ENCODE measurements at places on chromosomes 12 and 14.

- H3K27ac ChIP-seq, result no peak overlapping the region
- no peaks in the 10 kb centered on the region for H3K36me3 ChIP-seq
- H3K4me1 ChIP-seq, result peaks cover 8% of the 10 kb centered on the region
- H3K27me3 ChIP-seq, result no peaks in the 10 kb centered on the region
These were observed 161.1 kb upstream of the RASSF8 start for GRCh38 chr12:25797386-25797785.

GRCh38 chr12:68529466-68529865 is 81.2 kb upstream of the RAP1B start:
- H3K27me3 ChIP-seq, result no peaks in the 10 kb centered on the region
- H3K27ac ChIP-seq, result no peak overlapping the region
- H3K36me3 ChIP-seq, result no peaks in the 10 kb centered on the region
- DNase-seq, result peak; percentile 23
- H3K4me1 ChIP-seq, result peaks cover 13% of the 10 kb centered on the region
- no peak overlapping the region for H3K4me3 ChIP-seq

DNA sequence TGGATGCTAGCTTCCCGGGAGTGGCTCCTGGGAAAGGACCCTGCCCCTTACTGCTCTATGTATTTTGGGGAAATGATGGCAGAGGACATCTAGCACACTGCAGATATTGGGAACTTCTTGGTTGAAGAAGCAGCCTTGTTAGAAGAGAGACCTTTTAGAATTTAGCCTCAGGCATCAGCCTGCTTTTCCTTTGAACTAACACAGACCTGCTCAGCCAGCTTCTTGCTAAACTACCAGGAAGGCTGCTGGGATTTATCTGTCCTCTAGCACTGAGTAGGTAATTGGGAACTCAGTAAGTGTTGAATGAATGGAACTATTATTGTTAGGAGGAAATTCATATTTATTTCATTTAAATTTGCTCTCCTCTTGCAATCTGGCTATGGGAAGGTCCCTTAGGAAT is 77.3 kb downstream of the DRAM1 start:
- no peaks in the 10 kb centered on the region for H3K27me3 ChIP-seq
- H3K4me1 ChIP-seq, result no peaks in the 10 kb centered on the region
- H3K36me3 ChIP-seq, result no peaks in the 10 kb centered on the region
- H3K27ac ChIP-seq, result no peak overlapping the region

- DNase-seq, result no peak
- H3K4me3 ChIP-seq, result no peak overlapping the region
- H3K36me3 ChIP-seq, result no peaks in the 10 kb centered on the region
- no peak overlapping the region for H3K27ac ChIP-seq
- no peaks in the 10 kb centered on the region for H3K4me1 ChIP-seq
- H3K27me3 ChIP-seq, result no peaks in the 10 kb centered on the region
These were observed 1089.8 kb downstream of the FLRT2 start for GRCh38 chr14:86619726-86620125.

DNA sequence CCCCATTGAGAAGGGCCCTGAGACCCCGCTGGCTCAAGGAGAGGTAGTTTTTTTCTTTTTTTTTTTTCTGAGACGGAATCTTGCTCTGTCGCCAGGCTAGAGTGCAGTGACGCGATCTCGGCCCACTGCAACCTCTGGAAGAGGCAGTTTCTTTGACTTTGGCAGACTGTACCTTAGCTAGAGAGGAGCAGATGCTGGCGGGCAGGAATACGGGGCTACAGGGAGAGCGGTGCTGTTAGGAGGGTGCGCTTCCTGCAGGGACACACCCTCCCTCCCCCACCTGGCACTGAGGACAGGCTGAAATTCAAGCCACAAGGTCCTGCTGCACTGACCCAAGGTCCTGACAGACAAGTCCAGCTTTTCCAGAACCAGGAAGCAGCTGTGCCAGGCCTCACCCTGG is 32.2 kb upstream of the NUDT14 start:
- no peak overlapping the region for H3K4me3 ChIP-seq
- no peaks in the 10 kb centered on the region for H3K4me1 ChIP-seq
- no peak overlapping the region for H3K27ac ChIP-seq
- no peaks in the 10 kb centered on the region for H3K27me3 ChIP-seq
- no peaks in the 10 kb centered on the region for H3K36me3 ChIP-seq
- no peak for DNase-seq

- DNase-seq, result no peak
- no peak overlapping the region for H3K27ac ChIP-seq
- no peaks in the 10 kb centered on the region for H3K36me3 ChIP-seq
- H3K4me1 ChIP-seq, result no peaks in the 10 kb centered on the region
- H3K27me3 ChIP-seq, result no peaks in the 10 kb centered on the region
These were observed 13.2 kb downstream of the PLBD1 start for GRCh38 chr12:14554281-14555007.
